ENCODE measurements at places on chromosomes 1 and 21.

GRCh38 chr1:94022471-94023189, 98.3 kb downstream of the ABCA4 start:
- DNase-seq: peak; percentile 97

- DNase-seq: peak; percentile 54
Measured at GRCh38 chr1:50332941-50333594, 90.2 kb downstream of the DMRTA2 start.

DNA sequence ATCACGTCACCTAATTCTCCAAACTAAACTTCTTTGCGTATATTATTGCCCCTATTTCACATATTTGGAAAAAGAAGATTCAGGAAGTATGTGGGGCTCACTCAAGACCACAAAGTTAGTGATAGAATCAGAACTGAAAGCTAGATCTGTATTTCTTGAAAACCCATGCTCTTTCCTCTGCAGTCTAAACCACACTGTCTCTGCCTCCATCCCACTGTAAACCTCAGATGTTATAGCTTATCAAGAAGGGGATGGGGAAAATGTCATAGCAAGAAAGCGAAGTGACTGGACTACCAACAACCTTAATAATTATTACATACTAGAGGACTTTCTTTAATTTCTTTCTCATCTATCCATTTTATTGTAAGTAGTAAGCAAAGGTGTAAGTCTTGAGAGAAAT, 257.7 kb upstream of the SGIP1 start:
- DNase-seq: no peak

DNA sequence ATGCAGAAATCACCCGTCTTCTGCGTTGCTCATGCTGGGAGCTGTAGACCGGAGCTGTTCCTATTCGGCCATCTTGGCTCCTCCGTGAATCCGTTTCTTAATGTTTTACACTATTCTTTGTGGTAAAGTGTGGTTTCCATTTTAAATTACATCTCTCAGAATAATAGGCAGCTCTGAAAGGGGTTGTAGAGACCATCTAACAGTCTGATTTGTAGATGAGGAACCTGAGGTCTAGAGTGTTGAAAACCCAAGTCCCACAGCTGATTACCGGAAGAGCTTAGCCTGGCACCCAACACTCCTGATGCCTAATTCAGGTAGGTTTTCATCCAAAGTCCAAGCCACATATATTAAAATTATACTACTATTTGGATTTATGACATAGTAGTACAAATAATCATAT, 144.0 kb downstream of the LEPR start:
- no peak for DNase-seq

GRCh38 chr21:25735646-25736597, 1.1 kb downstream of the GABPA start:
- DNase-seq: peak; percentile 44

- DNase-seq: peak; percentile 84
Measured at GRCh38 chr1:39842836-39843235, 40.5 kb downstream of the TRIT1 start.

DNA sequence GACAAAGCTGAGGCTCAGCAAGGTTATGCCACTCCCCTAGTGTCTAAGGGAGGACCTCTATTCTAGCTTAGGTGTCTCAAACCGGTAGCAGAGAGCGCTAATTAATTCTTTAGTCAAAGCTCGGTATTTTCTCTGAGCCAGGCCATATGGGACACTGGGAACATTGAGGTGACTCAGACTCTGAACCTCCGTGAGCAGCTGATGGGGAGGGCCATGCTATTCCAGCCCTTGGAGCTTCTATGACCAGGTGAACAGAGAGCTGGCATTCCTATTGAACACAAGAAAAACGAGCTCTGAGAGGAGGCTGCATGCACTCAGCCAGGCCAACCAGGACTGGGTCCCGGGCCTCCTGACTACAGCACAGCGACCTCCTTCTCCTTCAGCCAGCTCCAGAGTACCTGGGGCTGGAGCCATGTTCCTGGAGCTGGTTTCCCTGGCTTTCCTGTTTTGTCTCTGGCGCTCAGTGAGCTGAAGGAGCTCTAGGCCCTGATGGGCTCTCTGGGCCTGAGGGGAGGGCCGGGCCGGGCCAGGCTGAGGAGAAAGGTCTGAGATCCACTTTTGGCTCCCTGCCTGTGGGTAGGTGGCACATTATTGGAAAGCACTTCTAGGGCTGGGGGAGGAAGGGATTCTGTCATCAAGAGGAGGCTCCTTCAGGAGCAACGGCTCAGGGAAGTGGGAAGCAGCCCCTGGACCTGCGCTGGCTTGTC, 37.0 kb downstream of the SLC9A1 start:
- DNase-seq: no peak

DNA sequence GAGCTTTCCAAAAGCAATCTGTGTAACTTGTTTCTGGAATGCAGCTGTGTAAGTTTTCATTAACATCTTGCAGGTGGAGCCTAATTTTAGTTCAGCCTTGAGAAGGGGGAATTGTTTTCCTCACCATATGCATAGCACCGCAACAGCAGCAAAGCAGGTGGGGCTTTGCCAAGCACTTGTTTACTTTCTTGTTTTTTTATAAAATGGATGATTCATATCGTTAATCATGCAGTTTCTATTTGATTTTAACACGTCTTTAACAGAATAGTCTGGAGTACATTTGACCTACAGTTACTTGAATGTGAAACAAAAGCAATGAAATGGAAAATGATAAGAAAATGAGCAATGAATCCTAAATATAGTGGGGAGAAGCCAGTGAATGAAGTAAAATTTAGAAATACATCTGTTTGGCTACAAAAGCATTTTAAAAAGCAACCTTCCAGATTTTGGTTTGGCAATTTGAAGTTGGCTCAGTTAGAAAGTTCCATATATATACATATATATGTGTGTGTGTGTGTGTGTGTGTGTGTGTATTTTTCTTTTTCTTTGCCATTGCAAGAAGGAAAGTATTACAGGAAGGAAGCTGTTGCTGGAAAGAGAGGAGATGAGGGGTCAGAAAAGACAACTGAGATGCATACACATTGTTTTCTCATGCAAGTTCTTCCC, 119.0 kb upstream of the ADGRL2 start:
- no peak for DNase-seq

DNA sequence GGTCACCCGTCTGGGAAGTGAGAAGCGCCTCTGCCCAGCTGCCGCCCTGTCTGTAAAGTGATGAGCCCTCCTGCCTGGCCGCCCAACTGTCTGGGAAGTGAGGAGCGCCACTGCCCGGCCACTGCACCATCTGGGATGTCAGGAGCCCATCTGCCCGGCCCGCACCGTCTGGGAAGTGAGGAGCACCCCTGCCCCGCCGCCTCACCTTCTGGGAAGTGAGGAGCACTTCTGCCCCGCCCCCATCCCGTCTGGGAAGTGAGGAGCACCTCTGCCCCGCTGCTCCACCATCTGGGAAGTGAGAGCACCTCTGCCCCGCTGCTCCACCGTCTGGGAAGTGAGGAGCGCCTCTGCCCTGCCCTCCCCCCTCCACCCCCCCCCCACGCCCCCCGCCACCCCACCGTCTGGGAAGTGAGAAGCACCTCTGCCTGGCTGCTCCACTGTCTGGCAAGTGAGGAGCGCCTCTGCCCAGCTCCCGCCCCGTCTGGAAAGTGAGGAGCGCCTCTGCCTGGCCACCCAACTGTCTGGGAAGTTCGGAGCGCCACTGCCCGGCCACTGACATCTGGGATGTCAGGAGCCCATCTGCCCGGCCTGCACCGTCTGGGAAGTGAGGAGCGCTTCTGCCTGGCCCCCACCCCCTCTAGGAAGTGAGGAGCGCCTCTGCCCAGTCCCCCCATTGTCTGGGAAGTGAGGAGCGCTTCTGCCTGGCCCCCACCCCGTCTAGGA, 4.5 kb upstream of the ZZZ3 start:
- DNase-seq: no peak

DNA sequence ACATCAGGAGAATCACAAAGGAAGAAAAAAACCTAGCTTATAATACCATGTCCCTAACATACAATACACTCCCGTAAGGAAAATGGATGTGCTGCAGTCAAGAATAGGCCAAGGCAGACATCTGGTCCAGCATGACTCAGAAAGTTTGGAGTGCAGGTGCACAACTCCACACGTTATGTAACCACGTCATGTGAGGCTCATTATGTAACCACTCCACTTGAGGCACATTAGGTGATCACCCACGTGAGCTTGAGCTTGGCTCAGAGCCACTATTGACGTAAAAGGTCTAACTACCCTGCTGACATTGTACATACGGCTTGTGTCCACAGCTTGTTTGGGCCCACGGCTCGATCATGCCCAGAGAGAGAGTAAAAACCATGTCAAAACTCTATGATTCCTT, 99.8 kb upstream of the C1orf21 start:
- no peak for DNase-seq

DNA sequence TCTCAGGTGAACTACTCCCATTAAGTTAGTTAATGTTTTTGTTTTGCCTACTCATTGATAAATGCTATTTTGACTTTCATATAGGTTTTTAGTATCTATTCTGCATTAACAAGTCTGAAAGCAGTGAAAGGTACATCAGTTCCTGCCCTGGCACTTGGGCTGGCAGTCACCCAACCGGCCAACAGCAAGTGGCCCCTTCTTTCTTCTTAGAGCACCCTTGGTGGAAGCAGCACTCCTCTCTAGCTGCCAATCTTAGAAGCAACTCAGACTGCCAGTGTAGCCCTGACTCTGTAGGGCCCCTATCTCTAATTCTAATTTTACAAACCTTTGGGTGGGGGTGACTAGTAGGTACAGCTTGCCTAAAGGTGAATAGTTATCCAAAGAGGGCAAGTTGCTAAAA, 155.7 kb downstream of the FGGY start:
- DNase-seq: no peak

DNA sequence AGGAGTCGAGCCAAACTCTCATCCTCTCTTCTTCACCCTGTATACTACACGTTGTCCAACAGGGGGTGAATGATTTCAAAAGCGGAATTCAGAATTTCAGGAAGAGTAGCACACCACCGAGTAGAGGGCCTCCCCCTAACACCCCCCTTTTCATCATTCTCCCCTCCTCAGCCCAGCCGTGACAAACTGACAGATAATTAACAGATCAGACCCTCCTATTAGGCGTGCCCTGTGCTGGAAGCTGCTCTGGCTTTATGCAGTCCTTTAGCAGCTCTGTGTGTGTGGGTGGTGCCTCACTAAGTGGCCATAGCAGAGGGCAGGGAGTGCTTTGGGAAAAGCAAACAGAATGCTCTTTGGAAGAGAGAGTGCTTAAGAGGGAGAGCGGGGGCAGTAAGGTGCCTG, 44.3 kb downstream of the PEX14 start:
- peak; percentile 29 for DNase-seq

Data from NCI-H2029 treated with DMSO at 0.1 percent for 48 hours (cell line).